ENCODE measurements at places on chromosomes 16 and 17.

GRCh38 chr16:49469311-49469670 lies 95.7 kb downstream of the C16orf78 start:
- no peak for DNase-seq

GRCh38 chr17:81460856-81461460 lies 51.6 kb downstream of the ACTG1 start:
- DNase-seq, result no peak

- DNase-seq, result peak; percentile 83
Observed at GRCh38 chr17:2244545-2245525, 58.8 kb downstream of the SMG6 start.

DNA sequence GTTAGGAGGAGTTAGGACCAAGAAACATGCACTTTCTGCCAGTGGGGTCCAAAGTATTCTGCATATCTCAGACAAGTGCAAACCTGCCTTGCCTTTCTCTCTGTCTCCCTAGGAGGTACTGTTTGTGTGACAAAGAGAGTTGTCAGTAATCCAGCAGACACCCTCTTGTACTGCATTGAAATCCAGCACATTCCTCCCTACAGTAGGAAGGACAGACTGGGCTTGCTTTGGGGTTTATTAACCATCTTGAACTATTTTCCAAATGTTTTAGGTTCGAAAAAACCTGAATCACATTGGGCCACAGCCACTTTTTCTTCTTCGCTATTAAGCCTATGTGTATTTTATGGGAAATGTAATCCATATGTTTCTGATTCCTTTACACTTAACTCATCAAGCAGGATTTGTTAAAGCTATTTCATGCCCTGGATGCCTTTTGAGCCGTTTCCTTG lies 204.2 kb upstream of the KCNJ16 start:
- no peak for DNase-seq

GRCh38 chr17:40314584-40314956 lies 5.6 kb downstream of the RARA start:
- peak; percentile 95 for DNase-seq

DNA sequence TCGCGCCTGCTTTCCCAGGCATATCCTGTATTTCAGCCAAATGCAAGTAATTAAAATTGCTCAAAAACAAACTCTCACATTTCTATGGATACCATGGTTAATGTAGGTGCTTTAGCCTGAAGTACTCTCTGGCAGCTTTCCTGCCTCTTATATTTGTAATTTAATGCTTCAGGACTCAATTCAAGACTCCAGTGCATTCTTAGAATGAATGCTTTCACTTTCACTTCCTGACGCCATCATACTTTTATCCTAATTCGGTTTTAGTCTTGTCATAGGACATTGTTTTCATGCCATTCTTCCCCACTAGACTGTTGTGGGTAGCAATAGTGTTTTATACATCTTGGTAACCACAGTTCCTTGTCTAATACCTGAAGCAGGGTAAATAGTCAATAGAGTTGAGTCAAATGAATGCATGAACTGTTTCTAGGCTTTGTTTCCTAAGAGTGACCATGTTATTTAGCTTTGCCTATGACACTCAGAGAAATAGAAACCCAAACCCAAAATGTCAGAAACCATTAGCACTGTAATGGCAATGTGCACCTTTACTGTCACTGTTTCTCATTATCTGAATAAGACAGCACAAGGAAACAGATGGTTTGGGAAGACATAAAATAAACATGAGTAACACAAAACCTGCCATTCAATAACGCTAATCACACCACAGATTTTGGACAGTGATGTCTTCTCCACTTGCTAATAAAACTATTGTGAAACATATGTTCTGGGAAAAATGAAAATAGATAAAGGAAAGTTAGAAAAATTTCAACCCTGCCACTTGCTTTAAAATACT lies 705.5 kb downstream of the CDH11 start:
- DNase-seq, result peak; percentile 9

DNA sequence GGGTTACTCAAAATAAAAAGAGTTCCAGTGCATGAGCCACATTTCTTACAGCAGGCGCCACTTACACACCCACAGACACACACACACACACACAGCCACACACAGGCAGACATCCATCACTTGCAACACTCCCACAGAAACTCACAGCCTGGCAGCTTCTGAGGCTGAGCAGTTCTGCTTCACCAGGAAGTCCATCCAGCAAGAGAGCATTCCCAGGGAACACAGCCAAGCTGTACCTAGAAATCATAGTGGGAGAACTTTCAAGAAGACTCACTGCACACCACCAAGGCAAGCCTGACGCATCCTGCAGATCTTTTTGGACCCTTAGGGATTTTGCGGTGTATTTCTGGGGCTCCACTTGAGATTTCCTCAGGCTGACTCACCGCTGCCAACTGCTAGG lies 140.9 kb upstream of the WSB1 start:
- DNase-seq, result no peak

GRCh38 chr17:67629971-67630320 lies 87.8 kb upstream of the NOL11 start:
- DNase-seq, result peak; percentile 64

GRCh38 chr16:51636920-51637769 lies 486.1 kb upstream of the SALL1 start:
- no peak for DNase-seq

GRCh38 chr16:73183611-73184092 lies 135.7 kb upstream of the ZFHX3 start:
- DNase-seq, result no peak

DNA sequence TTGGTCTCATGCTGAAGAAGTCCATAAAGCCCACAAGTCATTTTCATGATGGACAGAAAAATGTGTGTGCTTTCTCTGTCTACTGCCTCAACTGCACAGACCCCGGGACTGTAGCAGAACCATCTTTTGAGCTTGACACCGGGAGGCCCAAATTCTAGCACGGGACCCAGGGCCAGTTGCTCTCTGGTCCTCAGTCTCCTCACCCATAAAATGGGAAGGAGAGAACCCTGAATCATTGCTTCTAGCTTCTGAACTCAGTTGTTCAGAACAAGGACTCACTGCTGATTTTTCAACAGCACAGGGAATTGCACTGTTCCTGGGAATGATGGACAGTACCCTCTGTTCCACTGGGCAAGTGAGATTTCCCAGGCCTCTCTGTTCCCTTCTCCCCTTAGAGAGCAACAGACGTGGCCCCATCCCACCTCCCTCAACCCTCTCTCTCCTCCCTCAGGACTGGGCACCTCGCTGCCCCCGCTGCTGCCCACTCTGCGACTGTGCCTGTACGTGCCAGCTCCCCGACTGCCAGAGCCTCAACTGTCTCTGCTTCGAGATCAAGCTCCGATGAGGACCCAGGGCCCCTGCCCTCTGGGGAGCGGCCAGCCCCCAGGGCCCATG lies 2.2 kb upstream of the ALDOA start:
- DNase-seq, result no peak

DNA sequence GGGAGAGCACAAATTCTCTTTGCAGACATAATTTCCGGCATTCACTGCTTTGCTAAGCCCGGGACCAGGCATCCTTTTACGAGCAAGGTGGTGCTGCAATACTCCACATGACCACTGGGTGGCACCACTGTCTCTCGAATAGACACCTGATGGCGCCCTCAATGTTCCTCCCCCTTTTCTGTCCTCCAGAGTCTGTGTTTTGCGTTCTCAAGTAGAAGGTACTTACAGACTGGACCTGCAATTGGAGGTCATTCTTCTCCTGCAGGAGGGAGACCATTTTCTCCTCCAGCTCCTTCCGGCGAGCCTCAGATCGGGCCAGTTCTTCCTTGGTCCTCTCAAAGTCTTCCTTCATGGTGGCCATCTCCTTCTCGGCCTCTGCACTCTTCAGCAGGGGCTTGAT lies 45.2 kb downstream of the MYH13 start:
- DNase-seq, result peak; percentile 48

- no peak for DNase-seq
Observed at GRCh38 chr17:56838687-56839086, 4.7 kb downstream of the DGKE start.

DNA sequence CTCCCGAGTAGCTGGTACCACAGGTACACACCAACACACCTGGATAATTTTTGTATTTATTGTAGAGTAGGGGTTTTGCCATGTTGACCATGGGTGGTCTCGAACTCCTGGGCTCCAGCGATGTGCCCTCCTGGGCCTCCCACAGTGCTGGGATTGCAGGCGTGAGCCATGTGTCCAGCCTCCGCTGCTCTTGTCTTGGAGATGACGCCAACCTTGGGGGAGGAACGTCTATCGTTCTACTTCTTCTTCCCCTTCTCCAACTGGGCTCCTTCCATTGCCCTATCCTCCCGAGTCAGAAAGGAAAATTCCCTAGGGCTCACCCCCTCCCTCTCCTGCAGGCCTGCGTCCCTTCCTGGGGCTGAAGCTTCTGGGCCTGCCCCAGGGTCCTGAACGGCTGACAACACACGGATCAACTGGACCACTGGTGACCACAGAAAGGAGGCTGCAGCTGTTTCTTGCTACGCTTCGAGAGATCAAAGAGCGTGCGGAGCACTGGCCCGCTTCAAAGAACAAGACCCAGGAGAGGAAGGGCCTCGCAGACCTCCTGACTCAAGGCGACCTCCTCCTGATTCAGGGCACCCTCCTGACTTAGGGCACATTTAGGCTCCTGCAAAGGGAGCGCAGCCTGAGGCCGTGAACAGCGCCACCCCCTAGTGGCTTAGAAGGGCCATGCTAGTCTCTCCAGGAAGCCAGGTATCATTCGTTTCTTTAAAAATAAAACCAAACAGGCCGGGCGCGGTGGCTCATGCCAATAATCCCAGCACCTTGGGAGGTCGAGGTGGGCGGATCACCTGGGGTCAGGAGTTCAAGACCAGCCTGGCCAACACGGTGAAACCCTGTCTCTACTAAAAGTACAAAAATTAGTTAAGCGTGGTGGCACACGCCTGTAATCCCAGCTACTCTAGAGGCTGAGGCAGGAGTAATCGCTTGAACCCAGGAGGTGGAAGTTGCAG lies 48.5 kb upstream of the HELZ start:
- peak; percentile 76 for DNase-seq

DNA sequence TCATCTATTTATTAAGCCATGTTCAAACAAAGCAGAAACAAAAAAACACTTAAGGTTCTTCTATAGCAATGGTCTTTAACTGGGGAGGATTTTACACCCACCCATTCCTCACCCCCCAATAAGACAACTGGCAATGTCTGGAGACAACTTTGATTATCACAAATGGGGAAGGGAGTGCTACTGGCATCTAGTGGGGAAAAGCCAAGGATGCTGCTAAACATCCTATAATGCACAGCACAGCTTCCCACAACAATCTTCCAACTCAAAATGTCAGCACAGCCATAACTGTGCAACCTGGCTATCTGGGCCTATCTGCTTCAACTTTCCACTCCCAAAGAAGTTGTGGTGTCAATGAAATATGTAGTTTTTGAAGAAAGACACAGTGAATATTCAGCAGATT lies 1044.4 kb downstream of the CDH8 start:
- DNase-seq, result no peak

- no peak for DNase-seq
Observed at GRCh38 chr16:87765473-87765775, 362 bp downstream of the KLHDC4 start.

GRCh38 chr17:59160157-59161025 lies 4.8 kb downstream of the PRR11 start:
- DNase-seq, result no peak

GRCh38 chr17:80389011-80389995 lies 25.7 kb upstream of the ENDOV start:
- no peak for DNase-seq

DNA sequence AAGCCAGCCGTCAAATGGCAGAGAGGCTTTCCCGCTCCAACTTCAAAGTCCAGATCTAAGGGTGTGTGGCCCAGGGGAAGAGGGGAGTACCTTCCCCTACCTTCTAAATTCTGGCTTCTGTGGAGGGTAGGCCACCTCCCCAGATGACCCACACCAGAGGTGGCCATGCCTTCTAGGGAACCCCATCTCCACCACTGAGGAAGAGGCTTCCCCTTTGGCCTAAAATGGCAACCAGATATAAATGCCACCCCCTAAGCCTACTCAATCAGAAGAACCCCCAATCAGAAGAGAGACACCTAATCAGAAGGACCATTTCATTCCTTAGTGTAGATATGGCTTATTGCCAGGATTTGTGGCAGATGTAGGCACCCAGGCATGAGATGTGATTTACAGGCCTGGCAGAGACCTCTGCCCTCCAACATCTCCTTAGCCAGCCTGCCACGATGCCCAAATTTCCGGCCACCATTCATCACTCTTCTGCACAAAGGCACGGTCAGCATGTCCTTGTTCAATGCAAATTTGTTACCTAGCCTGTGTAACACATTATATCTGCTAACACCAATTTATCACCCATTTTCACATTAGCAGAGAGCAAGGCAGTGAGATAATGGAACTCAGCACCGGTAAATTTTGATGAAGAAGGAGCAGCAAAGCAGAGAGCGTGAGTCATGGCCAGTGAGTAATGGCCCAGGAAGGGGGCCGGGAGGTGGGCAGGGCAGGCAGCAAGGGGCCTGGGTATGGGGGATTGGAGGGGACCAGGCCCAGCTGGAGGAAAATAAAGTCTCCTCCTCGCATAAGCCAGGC lies 1.2 kb upstream of the MGAT5B start:
- peak; percentile 61 for DNase-seq
